ENCODE measurements at places on chromosomes 5 and 9.
A peak's percentile ranks its signal among the peaks of the same experiment; 100 is the strongest.

GRCh38 chr9:12544700-12545099 lies 148.5 kb upstream of the TYRP1 start:
- DNase-seq: no peak

DNA sequence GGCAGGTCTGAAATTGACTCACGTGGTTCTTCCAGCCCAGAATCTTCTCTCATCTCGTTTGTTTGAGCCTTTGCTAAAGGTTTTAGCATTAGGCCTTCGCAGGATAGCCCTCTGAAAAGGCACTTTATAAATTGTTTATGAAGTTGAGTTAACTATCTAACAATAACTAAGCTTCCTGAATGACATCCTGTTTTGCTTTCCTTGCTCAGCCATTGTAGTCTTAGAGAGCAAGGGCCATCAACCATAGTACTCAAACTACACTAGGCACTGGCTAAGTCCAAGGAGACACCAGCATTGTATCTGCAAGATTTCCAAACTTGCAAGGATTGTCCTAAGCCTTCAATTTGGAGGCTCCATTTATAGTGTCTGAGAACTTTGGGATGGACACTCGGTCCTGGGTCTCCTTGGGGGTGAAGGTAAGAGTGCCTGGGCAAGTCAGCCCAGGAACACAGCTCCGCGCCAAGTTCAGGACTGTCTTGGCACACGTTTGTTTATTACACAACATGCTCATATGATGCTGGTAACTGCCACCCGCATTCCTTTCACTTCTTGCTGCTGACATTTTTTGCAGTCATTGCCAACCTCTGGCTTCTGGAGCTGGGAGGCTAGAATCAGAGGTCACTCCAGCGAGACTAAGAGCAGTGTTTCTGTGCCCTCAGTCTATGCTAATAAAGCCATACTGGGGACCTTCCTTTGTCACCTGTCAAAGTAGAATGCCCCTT lies 151.1 kb downstream of the ESM1 start:
- DNase-seq: no peak

GRCh38 chr5:173192561-173192960 lies 42.4 kb downstream of the NKX2-5 start:
- DNase-seq: no peak

GRCh38 chr5:62371409-62371808 lies 32.3 kb downstream of the DIMT1 start:
- no peak for DNase-seq

- DNase-seq: no peak
These were observed 309.0 kb downstream of the MAN2A1 start for GRCh38 chr5:109998726-109999125.

DNA sequence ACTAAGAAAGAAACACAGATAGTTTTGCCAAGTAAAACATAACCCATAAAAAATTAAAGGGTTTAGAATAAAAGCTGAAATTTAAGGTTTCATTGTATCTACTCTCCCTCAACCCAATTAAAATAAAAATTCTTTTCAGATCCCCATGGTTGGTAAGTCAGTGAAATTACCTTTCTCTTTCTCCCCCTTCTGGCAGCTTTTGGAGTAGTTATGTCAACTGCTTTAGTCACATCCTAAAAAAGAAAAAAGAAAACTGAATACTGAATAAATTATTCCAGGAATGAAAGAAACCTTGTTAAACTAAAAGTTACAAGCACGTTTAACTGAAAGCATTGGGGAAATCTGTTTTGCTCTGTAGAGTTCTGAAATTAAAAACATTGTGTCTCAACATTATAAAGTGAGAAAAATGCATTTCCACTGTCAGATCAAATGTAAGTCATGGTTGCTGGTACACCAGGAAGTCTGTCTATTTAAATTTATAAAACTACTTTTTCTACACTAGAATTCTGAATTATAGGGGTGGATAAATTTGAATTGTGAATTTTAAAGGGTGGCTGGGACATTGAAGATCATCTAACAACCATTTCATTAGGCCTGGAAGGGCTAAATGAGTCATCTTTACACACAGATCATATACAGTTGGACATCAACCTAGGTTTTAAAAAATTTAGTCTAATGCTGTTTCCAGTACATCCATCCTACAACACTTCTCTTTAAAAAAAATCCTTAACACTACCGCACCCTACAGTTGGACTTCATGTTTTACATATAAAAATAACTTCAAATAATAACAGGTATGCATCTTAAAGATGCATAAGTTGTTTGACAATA lies 24.7 kb downstream of the PSIP1 start:
- DNase-seq: peak; percentile 28

DNA sequence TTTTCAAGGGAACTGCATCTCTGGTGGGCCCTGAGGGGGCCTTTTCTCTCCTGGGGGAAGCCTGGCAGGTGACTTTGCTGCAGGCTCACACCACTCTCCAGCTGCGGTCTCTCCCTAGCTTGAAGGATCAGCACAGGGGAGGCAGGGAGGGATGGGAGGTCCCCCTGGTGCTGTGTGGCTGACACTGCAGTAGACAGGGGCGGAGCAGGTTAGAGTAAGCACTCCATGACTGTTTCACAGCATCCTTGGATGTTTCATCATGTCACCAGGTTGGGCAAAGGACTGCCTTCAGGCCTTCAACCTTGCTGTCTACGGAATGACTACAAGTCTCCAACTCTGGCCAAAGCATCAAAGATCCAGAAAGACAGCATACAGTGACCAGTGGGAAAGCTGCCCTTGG lies 470.7 kb downstream of the CDK5RAP2 start:
- DNase-seq: peak; percentile 7

GRCh38 chr5:52682492-52682891 lies 105.2 kb upstream of the ITGA1 start:
- no peak for DNase-seq

- no peak for DNase-seq
These were observed 29.2 kb downstream of the LHX3 start for GRCh38 chr9:136175616-136176197.

DNA sequence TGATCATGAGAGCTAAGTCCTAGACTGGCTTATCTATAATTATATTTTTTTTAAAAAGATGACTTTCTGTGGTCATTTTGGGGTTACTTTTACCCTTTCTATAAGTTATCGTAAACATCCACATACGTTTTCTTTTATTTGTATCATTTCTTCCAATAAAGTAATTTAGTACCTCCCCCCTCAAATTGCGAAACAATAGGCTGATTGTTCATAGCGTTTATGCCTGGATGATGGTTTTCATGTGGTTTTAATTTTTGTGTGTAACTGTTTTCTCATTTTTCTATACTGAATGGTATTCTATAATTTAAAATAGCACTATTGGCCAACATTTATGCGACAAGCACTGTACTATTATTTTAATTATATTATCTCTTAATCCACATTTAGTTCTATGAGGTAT lies 44.5 kb downstream of the SMC5 start:
- no peak for DNase-seq

- no peak for DNase-seq
These were observed 969.6 kb downstream of the DNAH5 start for GRCh38 chr5:12974856-12975255.

GRCh38 chr9:126001581-126002225 lies 254.5 kb downstream of the PBX3 start:
- no peak for DNase-seq

DNA sequence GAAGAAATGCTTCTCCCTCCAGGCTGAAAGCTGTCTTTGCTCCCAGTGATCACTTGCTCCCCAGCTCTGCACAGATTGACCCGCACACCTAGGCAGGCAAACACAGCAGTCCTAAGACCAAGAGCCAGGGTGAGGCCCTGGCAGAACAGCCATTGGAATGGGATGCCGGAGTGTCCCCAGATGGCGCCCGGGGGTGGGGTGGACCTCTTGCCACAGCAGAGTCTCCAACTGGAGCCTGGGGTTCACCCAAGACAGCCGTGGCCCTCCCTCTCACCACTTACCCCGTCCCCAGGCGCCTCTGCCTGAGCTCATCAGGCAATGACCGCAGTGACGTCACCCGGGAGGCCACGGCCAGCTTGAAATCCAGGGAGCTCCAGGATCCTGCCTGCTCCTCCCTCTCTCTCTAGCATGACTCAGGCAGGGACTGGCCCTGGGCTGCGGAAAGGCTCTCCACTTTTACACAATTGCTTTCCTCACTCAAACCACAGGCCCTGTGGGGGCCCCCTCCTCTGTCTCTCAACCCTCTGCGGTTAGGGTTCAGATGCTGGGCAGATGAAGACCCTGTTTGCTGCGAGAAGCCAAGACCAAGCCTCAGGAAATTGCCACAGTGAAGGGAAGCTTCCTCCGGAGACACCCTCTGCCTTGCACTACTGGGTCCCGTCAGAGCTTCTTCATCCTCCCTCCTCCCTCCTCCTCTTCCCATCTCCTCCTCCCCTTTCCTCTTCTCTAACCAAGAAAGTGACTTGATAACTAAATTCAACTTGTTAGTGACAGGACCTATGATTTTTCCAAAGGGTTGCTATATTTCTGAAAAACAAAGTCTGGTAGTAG lies 24.3 kb upstream of the PTGES start:
- DNase-seq: peak; percentile 95

DNA sequence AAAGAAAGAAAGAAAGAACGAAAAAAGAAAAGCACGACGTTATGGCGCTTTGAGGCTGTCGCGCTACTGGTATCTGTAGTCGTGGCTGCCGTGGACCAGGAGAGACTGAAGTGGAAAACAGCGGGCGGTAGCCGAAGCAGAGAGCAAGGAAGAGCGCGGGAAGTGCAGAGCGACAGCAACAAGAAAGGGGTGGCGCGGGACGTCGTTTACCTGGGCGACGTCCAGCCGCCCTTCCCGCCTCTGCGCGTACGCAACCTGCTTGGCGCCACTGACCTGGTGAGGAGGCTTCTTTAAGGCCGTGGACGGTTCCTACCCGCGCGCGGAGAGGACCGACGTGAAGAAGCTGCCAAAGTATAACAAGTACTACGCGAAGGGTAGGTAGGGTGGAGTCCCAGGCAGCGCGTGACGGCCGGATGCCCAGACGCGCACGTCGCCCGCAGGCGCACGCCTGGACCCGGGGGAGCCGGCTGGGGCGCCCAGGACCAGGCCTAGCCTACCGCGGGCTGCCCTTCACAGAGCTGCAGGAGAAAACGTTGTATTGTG lies 15.4 kb downstream of the CCL28 start:
- peak; percentile 51 for DNase-seq

DNA sequence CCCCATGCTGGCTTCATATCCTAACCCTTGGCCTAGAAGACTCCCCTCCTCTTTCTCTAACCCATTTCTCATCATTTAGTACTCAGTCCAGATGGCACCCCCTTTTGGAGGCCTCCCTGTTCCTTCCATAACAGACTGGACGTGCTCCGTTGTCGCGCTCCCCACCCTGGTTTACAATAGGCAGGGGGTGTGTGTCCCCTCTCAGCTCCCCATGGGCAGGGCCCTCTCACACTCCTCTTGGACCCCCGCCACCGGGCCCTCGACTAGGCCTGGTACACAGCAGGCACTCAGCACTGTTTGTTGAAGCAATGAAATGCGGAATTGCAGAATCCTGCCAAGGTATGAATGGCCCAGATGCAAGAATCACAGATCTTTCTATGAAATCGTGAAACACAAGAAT lies 227.4 kb downstream of the FSTL4 start:
- no peak for DNase-seq

DNA sequence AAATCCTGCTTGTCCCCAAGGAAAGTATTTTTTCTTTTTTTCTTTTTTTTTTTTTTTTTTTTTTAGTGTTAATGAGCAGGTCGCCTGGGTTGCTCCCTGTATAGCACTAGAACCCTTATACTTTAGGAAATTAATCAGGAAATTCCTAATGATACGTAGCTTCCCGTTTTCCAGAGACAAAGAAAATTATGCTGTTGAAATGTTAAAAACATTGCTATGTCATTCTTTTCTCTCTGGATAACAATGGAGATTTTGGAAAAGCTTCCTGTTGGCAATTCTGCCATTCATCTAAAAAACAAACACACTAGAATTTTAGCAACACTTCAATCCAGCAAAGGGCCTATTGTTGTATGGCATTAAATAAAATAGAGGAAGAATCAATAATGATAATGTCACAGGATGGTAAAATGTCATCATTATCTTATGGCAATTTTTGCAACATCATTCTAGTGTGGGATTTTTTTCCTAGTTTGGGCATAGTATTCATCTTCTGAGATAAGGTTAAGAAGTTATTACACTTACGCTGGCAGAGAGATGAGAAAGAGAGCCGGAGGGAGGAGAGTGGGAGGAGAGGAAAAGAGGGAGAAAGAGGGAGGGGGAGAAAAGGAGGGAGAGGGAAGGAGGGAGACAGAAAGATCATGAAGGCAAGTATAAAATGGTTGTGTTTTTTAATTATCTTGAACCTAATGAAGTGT lies 315.8 kb upstream of the PDE4D start:
- no peak for DNase-seq

GRCh38 chr5:178468196-178468685 lies 122.0 kb downstream of the COL23A1 start:
- DNase-seq: no peak

DNA sequence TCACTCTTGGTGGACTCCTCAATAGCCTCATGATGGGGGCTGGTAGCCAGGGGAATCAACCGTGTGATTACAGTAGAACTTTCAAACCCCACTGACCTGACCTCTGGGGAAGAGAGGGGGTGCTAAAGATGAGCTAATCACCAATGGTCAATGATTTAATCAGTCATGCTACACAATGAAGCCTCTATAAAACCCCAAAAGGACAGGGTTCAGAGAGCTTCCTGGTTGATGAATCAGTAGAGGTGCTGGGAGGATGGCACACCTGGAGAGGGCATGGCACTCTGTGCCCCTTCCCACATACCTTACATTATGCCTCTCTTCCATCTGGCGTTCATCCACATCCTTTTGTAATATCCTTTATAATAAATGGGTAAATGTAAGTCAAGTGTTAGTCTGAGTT lies 8.9 kb upstream of the SH3TC2 start:
- DNase-seq: peak; percentile 19

DNA sequence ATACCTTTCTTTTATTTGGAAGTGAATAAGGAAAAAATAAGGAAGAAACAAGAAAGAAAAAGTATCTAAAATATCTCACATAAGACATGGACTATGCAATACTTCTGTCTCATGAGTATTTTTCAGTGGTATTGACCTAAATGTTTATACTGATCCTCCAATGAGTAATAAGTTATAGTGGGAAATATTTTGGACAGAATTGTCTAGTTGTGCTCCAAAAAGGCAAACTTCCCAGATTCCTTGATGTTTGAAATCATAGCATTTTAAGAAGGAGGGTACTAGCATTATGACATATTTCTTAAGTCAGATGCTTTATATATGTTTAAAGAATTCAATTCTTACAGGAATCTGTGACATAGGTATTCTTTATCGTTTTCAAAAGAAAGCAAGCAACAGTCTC lies 34.5 kb upstream of the BASP1 start:
- no peak for DNase-seq

- no peak for DNase-seq
These were observed 37.3 kb downstream of the PBX3 start for GRCh38 chr9:125784286-125785049.

DNA sequence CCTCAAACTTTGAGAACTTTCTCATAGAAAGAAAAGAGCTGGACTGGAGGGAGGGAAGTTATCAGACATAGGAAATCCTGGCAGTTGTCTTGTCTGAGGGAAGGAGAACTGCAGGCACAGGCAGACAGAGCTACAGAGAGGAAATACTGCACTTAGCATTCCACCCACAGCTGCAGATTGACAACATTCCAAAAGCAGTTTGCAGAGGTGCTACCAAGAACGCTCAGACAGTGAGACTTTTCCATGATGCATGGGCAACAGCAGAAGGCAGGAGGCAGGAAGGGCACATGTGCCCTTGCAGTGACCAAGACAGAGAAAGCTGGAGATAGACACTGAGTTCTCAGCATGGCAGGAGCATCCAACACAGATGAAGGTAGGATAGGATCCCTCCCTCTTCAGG lies 327.5 kb upstream of the ZNF462 start:
- DNase-seq: no peak

All from ACHN (cell line).